Suppressor macrophage treated with lipopolysaccharide for 4 hours (primary cell): ENCODE measurements at places on chromosomes 12 and 14.

DNA sequence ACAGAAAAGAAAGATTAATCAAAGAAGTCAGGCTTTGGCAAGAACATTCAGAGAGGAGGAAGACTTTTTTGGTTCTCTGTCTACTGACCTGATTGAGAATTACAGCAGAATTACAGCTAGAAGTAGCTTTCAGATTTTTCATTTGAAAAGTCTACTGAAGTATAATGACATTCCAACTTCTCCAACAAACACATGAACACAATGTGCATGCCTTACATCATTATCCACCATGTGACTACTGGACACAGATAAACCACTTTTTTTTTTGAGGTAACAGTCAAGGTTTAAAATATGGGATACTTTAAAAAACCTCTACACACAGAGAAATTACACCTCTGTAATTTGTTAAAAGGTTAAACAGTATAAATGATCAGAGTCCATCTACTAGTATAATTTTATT, 12.3 kb downstream of the BTBD7 start:
- DNase-seq = no peak

DNA sequence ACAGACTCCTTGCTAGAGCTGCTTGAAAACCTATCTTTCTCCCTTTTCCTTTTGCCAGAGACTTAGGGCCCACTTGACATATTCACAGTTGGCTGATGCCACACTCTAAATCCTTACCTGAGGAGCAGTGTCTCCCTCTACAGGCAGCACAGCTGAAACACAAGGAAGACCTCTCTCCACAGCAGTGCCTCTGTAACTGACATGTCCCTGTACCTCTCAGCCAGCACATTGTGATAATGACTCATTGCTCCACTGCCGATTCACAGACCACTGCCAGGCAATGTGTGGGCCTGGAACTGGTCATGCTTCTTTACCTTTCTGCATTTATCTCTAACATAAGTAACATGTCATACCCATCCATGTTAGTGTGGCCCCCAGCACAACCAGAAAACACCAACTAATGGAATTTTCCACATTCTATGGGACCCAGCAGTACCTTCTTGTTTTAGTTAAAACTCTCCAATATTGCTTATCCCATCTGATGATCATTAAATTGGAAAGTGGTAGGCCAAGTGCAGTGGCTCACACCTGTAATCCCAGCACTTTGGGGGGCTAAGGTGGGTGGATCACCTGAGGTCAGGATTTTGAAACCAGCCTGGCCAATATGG, 56.5 kb downstream of the GTF2A1 start:
- peak; percentile 61 for DNase-seq

DNA sequence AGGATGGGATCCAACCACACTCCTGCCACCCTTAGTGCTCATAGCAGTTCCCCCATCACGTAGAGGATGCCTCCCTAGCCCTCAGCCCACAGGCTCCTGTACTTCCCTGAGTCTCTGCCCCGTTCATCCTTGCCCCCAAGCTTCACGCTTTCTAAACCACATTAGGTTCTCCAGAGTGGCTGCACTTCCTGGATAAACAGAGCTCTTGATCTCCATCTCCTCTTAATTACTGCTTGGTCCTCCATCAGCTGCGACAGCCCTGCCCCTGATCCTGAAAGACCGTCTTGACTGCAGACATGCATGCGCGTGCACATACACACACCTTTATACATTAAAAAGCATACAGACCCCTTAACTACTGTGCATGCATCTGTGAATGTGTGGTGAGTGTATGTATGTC, 530.0 kb downstream of the BCL11B start:
- no peak for DNase-seq

GRCh38 chr14:52700701-52701172, 5.4 kb upstream of the ERO1A start:
- DNase-seq = no peak

DNA sequence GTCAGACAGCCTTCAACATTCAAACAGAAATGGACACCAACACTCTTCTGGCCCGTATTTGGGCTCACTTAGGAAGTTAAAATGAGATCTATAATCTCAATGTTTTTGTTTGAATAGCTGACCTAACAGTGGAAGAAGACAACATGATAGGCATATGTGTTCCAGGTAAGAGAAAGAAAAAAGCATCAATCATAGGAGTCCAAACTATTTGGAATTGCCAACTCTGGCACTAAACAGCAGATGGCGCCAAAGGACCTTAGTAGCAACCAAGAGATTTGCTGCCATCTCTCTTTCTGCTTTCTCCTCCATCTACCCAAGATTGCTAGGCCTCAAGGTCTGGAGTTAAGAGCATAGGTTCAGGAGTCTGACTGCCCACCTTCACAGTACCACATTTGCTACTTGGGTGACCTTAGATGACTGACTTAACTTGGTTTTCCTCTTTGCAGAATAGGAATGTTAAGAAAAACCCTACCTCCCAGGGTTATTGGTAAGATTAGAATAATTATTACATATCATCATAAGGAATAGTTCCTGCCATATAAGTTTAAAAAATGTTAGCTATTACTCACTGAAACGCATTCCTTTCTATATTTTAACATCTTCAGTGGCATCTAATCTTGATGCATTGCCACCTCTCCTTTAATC, 30.2 kb downstream of the PEX5 start:
- peak; percentile 87 for DNase-seq

- no peak for DNase-seq
These were observed 204.2 kb upstream of the CDKN3 start for GRCh38 chr14:54192610-54193009.

DNA sequence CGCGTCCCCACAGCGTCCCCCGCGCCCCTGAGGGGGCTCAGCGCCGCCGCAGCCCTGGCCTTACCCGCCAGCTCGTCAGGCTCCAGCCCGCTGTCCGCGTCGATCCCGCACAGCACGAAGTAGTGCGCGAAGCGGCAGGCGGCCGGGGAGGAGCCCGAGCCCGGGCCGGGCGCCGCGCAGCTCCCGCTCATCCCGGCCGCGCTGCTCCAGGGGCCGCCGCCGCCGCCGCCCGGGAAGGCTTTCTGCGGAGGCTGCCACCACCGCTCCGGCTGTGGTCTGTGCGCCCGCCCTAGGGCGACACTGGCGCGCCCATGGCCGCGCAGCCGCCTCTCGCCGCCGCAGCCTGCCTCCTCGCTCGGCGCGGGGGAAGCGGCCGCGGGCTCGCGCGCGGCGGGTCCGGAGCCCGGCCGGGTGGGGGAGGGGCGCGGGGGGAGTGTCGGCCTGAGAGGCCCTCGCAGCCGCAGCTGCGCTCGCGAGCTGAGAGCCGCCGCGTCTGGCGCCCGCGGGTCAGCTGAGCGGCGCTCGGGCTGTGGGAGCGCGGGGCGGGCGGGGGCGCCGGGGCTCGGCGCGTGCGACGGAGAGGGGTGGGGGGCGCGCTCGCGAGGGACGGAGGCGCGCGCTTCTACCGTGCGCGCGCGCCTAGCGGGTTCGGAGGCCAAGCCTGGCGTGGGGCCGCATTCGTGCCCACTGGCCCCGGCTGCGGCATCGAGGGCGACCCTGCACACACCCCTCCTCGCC, at the start of gene DENND5B:
TSS of gene DENND5B (minus strand) at position 495 of the 738 bp plus-strand sequence. CDS start at position 191, 304 bp downstream.
- peak; percentile 74 for DNase-seq

GRCh38 chr14:98122527-98122926, 1149.5 kb downstream of the BCL11B start:
- no peak for DNase-seq

DNA sequence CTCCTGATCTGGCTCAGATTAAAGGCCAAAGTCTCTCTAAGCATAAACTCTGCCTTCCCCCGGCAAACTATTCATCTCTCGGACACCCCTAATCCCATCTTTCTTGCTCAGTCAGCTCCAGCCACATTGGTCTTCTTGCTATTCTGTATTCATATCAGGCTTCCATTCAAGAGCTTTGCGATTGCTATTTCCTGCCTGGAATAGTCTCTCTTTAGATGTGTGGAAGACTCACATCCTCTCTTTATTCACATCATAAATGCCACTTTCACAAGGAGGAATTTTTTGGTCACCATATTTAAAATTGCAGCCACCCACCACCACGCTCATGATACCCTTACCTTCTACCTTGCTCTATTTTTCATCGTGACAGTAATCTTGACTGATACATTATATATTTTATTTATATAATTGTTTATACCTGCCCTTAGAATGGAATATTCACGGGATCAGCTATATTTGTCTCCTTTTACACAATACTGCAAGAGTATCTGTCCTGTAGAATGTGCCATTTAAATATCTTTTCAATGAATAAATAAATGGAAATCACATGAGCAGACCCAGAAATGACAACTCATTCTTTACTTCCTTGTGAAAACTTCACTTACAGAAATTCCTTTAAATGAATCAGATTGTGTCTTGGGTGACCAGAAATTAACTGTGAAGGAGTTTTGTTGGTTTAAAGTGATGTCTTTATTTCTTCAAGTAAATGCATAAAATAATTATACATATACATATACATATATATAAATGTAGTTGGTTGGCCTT, 780.6 kb upstream of the FLRT2 start:
- DNase-seq = no peak

DNA sequence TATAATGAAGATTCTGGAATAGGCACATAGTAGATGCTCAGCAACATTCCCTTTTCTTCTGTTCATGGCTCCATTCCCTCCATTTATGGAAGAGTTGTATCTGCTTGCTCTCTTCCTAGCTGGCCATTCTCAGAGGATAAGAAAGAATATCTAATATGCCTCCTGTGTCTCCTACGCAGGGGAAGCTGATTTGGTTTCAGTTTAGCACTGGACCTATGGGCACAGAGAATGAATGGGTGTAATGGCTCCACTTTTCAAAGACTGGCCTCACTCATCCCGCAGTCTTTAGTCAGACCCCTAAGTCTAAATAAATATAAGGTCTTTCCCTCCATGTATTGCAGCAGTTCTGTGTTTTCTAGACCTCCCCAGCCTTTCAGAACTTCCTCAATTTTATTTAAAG, 2.0 kb downstream of the PKP2 start:
- DNase-seq = no peak

DNA sequence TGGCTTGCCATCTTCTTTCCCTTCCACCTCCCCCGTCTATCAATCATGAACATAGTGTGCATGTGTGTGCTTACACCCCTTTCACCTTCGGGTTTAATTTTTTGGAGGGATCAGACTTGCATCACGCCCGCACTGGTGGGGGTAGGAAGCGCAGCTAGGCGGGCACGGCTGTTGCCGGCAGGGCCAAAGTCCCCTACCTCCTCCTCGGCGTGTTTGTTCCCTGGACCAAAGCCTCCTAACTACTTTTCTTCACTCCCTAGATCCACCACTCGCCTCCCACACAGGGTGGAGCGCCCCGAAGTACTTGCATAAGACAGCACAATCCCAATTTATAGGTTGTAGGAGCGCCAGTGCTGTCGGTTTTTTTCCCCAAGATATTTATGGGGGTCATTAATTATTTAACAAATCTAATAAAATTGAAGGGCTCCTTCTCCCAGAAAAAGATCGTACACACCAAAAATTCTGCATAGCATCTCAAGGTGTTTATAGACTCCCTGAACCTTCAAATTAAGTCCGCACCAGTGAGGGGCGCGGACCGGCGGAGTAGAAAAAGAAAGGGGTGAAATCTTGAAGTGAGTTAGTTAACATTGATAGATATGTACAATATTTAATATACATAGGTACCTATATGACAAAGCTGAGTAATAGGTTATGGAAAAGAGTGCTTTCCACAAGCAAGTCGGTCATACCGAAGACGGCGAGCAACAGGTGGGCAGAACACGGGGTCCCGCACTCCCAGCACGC, 717 bp downstream of the PKP2 start:
- no peak for DNase-seq

DNA sequence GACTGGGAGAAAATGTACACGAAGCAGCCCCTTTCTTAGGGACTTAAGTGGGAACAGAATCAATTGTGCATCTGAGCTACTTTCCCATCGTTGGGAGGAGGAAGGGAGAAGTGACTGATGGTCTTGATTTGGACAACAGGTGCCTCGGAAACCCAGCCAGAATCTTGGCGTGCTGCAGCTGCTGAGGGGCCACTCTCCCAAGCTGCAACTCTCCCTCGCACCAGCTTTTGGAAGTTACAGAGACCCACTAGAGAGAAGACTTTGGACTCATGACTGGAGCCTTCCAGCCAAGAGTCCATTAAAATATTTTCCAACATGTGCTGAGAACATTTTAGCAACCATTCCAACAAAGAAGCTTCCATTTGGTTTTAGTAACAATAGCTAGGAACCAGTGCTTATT, 52.3 kb downstream of the GNS start:
- DNase-seq = no peak

DNA sequence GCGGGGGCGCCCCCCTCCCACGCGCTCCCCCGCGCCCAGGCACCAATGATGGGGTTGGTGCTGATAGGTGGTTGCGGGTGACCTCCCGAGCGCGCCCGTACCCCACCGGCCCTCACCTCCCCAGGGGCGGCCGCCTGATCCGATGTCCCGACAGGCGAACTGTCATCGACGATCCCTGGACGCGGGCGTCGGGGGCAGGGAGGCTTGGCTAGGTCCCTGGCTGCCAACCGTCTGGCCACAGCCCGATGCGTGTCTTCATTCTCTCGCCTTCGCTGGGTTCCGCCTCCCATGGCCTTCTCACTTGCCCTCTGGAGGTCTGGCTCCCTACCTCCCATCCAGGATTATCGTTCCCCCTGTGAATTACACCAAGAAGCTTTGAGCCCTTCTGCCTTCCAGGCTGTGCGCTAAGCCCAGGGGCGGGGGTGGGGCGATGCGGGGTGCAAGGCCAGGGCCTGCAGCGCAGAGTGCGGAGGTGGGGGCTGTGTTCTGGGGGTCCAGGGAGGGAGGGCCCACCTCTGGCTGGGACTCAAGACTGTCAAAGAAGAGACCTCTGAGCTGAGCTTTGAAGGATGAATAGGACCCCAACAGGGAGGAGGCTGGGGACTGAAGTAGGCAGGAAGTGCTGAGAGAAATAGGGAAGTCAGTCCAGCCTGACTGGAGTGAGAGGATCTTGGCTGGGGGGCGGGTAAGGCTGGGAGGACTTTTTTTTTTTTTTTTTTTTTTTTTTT, 7.7 kb upstream of the RACGAP1 start:
- DNase-seq = peak; percentile 76

GRCh38 chr12:32983968-32984367, 87.4 kb upstream of the PKP2 start:
- DNase-seq = no peak

GRCh38 chr12:119071638-119072231, 90.4 kb downstream of the SRRM4 start:
- no peak for DNase-seq

DNA sequence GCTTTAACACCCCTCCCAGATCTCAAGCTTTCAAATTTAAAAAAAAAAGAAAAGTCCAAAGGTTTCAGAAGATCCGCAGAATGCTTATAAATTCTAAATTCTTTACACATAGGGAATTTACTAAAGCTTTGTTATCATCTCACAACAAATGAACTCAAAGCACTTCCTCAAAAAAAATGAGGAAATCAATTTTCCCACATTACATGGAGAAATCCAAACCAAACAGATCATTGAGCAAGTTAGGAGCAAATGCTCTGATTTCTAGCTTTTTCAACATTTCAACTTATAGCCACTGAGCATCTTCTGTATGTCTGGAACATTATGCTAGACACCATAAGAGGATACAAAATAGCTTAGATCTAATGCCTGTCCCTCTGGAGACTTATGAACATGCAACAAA, 161.0 kb downstream of the CEP128 start:
- peak; percentile 18 for DNase-seq

DNA sequence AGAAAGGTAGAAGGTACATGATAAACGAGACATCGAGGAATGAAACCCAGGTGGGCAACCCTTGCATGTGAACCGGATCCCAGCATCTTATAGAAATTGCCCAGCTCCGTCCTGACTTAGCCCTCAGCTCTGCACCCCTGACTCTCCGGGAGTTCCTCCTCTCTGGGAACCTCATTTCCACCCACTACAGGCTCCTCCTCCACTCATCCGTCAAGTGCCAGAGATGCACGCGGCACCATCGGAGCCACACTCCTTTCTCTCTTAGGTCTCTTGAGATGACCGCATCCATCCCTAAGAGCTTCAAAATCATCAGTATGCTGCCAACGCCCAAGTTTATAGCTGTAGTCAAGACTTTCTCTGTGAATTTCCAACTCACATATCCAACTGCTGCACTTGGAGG, 84.7 kb downstream of the TTC7B start:
- DNase-seq = no peak
